Tongue (tissue), 3 donors: ENCODE measurements at places on chromosomes 5 and 9. TPM values are rescaled to one million over a fixed set of nuclear protein-coding genes. Genes with fewer than 3 reads are reported as not detected.

The MAN1B1 gene
- total RNA-seq: 59.5 TPM

The ANKRD18A gene
- 0.51 TPM for total RNA-seq

The TSSK1B gene
- not detected for total RNA-seq

The FXN gene
- 3.1 TPM for total RNA-seq

The CDKN2B-AS1 gene
- not detected for total RNA-seq

The PCA3 gene
- total RNA-seq: 0.62 TPM

The ST8SIA4 gene
- total RNA-seq: 15.0 TPM

The SVEP1 gene
- 26.4 TPM for total RNA-seq

The PRRX2 gene
- total RNA-seq: 6.9 TPM

The ZNF483 gene
- 9.3 TPM for total RNA-seq

The CCNG1 gene
- 160 TPM for total RNA-seq

The ABLIM3 gene
- 25.4 TPM for total RNA-seq

The NR5A1 gene
- not detected for total RNA-seq
